Progenitor cell of endocrine pancreas (in vitro differentiated cells): ENCODE measurements at places on chromosomes 5 and 9. TPM values are rescaled to one million over a fixed set of nuclear protein-coding genes. Genes with fewer than 3 reads are reported as not detected.
A peak's percentile ranks its signal among the peaks of the same experiment; 100 is the strongest.

The PRR16 gene
- 0.22 TPM in 1 of 2 replicates, not detected in the other for total RNA-seq

The HTR4 gene
- not detected in 2 replicates for total RNA-seq

The TMEM203 gene
- 35.2 and 36.2 TPM in 2 replicates for total RNA-seq

The OR13C9 gene
- total RNA-seq: 0.36 and 0.48 TPM in 2 replicates

The DMRT3 gene
- 0.34 and 0.53 TPM in 2 replicates for total RNA-seq

The PTPDC1 gene
- 7.2 and 8.9 TPM in 2 replicates for total RNA-seq

The TESK1 gene
- total RNA-seq: 62.3 and 63.2 TPM in 2 replicates

The LCP2 gene
- not detected in 2 replicates for total RNA-seq

The STPG3 gene
- not detected in 2 replicates for total RNA-seq

The OLFM1 gene
- 1.7 and 1.8 TPM in 2 replicates for total RNA-seq

The ACSL6 gene
- 0.19 and 0.36 TPM in 2 replicates for total RNA-seq

The PCBD2 gene
- total RNA-seq: 18.6 and 18.8 TPM in 2 replicates

The EMB gene
- total RNA-seq: 29.5 and 31.1 TPM in 2 replicates

The FPGS gene
- total RNA-seq: 75.0 and 78.4 TPM in 2 replicates

The ZNF79 gene
- 12.4 and 12.7 TPM in 2 replicates for total RNA-seq

DNA sequence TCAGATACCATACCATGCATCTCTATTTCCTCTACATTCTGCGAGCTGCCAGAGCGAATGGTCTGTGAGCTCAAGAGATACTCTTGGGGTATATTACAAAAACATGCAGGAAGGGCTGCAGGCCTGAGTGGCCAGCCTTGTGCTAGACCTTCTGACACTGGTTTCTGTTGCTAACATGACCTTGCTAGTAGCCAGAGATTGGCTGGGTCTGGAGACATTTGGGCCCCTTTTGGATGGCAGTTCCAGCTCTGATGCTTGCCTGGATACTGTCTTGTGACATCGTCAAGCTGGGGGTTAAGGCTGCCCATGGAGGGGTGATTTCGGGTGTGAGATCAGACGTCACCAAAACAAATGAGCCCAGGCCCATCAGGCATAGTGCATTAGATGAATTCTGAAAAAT lies 56.1 kb upstream of the FSTL4 start:
- peaks cover 24% of the 10 kb centered on the region for H3K27me3 ChIP-seq
- no peaks in the 10 kb centered on the region for H3K36me3 ChIP-seq
- H3K4me1 ChIP-seq: no peaks in the 10 kb centered on the region
- H3K4me3 ChIP-seq: no peak overlapping the region

DNA sequence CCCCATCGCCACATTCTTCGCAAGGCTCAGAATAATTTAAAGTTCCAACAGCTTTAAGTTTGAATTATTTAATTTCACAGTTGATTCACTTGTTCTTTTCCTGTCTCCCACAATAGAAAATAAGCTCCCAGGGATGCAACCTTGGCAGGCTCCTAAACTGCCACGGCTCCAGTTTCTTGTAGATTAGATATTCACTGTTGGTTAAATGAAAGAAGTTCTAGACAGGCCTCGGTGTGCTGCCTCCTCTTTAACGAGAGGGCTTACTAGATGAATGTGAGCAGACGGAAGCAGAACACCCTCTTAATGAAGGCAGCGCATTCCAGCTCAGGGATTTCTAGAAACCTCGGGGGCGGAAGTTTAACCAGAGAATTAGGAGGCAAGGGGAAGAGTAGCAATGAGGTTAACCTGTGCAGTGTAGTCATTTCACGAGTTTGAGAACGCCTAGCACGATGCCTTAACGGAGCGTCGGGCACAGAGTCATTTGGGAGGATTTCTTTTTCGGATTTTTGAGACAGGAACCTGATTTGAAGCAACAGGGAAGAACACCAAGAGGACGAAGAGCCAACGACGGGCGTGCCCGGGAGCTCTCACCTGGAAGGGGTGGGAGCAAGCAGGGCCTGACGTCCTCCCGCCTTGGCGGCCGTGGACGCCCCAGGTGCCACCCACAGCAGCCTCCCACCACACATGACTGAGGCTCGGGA lies 637 bp upstream of the SMC5 start:
- peaks cover 19% of the 10 kb centered on the region for H3K36me3 ChIP-seq
- no peaks in the 10 kb centered on the region for H3K27me3 ChIP-seq
- peaks cover 61% of the 10 kb centered on the region for H3K4me1 ChIP-seq

GRCh38 chr9:127155314-127155960 lies 33.0 kb upstream of the ANGPTL2 start:
- no peaks in the 10 kb centered on the region for H3K27me3 ChIP-seq
- H3K36me3 ChIP-seq: no peaks in the 10 kb centered on the region
- peak overlapping the region; percentile 15 for H3K27ac ChIP-seq
- H3K4me1 ChIP-seq: no peaks in the 10 kb centered on the region
- DNase-seq: no peak
- no peak overlapping the region for H3K4me3 ChIP-seq

- H3K27ac ChIP-seq: no peak overlapping the region
- H3K27me3 ChIP-seq: peaks cover 22% of the 10 kb centered on the region
- H3K36me3 ChIP-seq: no peaks in the 10 kb centered on the region
- DNase-seq: no peak
Observed at GRCh38 chr5:141832131-141832530, 46.1 kb downstream of the PCDH1 start.

- no peak overlapping the region for H3K4me3 ChIP-seq
- H3K27ac ChIP-seq: no peak overlapping the region
- H3K27me3 ChIP-seq: no peaks in the 10 kb centered on the region
- no peaks in the 10 kb centered on the region for H3K36me3 ChIP-seq
- no peaks in the 10 kb centered on the region for H3K4me1 ChIP-seq
- no peak for DNase-seq
Observed at GRCh38 chr5:167643631-167644280, 647.7 kb upstream of the WWC1 start.

GRCh38 chr5:163947848-163948666 lies 442.6 kb downstream of the MAT2B start:
- no peaks in the 10 kb centered on the region for H3K4me1 ChIP-seq
- no peaks in the 10 kb centered on the region for H3K27me3 ChIP-seq
- no peaks in the 10 kb centered on the region for H3K36me3 ChIP-seq
- no peak overlapping the region for H3K27ac ChIP-seq
- H3K4me3 ChIP-seq: no peak overlapping the region

- H3K36me3 ChIP-seq: no peaks in the 10 kb centered on the region
- DNase-seq: no peak
- H3K27ac ChIP-seq: no peak overlapping the region
- no peaks in the 10 kb centered on the region for H3K27me3 ChIP-seq
- H3K4me1 ChIP-seq: peaks cover 4% of the 10 kb centered on the region
Observed at GRCh38 chr5:150589862-150590601, 50.4 kb upstream of the SYNPO start.

DNA sequence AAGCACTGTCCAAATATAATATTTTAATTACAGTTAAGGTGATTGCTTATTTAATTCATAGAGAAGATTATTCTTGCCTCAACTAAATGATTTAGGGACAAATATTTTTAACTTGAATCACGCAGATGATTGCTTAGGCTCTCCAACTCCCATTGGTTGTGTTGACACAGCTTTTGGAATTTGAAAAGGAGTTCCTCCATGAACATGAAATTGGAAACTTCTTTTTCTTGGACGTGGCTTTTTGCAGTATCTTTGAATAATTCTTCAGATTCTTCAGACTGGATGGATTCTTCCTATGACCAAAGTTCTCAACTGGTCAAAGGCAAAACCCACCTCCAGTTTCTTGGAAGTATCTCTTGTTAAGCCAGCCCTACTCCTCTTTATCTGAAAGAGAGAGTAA lies 456.4 kb upstream of the KLF4 start:
- no peak for DNase-seq
- peaks cover 7% of the 10 kb centered on the region for H3K4me1 ChIP-seq
- no peak overlapping the region for H3K4me3 ChIP-seq
- no peak overlapping the region for H3K27ac ChIP-seq
- peaks cover 1% of the 10 kb centered on the region for H3K36me3 ChIP-seq
- H3K27me3 ChIP-seq: peaks cover 72% of the 10 kb centered on the region

DNA sequence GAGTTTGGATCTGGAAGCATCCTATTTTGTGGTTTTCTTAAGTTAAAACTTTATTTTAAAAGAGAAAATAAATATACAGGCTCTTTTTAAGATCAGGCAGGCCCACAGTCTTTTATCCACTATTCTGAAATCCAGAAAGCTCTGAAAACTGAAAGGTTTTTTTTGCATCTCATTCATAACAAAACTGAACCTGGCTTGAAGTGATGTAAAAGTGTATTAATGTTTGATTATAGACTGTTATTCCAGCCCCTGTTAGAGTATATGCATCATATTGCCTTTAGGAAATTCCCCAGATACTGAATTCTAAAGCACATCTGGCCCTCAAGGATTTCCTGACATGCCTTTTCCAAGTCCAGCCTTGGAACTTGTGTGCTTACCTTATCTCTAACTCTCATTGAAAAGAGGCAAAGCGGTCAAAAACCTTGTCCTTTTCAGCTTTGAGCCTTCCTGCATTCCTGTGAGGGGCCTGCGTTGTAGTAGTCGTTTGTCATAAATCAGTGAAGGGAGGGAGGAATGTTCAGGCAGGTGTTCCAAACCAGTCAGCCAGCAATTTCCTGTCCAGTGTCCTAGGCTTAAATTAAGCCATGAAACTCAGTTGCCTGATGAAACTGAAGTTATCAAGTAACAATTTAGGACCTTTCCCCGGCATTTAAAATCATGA lies 110.4 kb downstream of the TLE4 start:
- H3K27ac ChIP-seq: peak overlapping the region; percentile 83
- H3K4me3 ChIP-seq: no peak overlapping the region
- no peak for DNase-seq
- peaks cover 3% of the 10 kb centered on the region for H3K36me3 ChIP-seq

DNA sequence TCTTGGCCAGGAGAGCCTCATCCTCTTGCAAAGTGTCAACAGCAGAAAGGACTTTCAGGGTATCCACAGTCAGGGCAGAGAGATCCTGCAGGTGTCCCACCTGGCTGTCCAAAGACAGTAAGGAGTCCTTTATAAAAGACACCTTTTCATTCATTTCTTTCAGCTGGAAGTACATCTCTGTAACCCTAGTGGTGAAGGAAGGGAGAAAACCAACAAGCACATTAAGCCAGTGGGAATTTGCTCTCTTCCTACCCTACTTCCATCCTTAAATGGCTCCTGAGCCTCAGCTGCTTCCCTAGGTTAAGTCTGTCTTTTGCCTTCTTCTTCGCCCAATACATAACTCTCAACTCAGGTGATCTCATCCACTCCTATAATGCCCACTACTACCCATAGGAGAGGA lies 124.8 kb downstream of the TRPM6 start:
- no peak overlapping the region for H3K27ac ChIP-seq
- no peak overlapping the region for H3K4me3 ChIP-seq
- DNase-seq: no peak
- no peaks in the 10 kb centered on the region for H3K4me1 ChIP-seq

DNA sequence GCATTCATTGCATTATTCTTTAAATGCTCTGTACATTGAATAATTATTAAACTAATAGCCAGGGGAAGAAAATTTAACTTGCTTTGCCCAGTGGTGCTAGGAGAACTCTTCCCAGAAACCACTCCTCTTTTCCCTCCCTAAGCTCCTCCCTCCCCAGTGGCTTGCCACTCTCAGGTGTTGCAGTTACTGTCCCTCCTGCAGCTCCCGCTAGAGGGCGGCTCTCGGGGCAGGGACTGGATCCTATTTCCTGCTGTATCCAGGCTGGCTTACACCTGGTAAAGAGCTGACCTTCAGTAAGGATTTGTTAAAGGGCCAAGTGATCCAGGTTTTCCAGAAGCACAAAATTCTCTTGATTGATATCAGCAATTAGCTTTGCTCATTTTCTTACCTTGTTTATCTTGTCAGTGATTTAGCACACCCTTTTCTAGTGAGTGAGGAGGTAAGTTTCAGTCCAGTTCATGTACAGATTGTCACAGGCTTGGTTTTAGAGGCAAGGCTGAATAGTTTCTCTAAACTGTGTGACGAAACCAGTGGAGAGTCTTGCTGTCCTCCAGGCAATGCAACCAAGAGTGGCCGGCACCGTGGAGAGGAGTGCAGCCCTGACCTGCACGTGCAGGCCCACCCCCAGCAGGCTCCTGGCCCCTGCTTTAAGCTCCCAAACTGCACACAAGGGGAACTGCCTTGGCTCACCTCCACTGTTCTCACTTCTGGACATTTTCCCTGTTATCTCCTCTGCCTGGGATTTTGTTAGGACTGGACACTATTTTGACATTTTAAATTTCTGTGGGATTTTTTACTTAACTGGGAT lies 423.8 kb downstream of the SPOCK1 start:
- DNase-seq: peak; percentile 77
- peaks cover 25% of the 10 kb centered on the region for H3K27me3 ChIP-seq
- peaks cover 24% of the 10 kb centered on the region for H3K4me1 ChIP-seq
- no peak overlapping the region for H3K4me3 ChIP-seq
- H3K27ac ChIP-seq: peak overlapping the region; percentile 36

GRCh38 chr5:31407921-31408693 lies 123.8 kb downstream of the DROSHA start:
- H3K27ac ChIP-seq: no peak overlapping the region
- no peaks in the 10 kb centered on the region for H3K27me3 ChIP-seq
- H3K36me3 ChIP-seq: peaks cover 22% of the 10 kb centered on the region
- no peak overlapping the region for H3K4me3 ChIP-seq
- H3K4me1 ChIP-seq: no peaks in the 10 kb centered on the region

DNA sequence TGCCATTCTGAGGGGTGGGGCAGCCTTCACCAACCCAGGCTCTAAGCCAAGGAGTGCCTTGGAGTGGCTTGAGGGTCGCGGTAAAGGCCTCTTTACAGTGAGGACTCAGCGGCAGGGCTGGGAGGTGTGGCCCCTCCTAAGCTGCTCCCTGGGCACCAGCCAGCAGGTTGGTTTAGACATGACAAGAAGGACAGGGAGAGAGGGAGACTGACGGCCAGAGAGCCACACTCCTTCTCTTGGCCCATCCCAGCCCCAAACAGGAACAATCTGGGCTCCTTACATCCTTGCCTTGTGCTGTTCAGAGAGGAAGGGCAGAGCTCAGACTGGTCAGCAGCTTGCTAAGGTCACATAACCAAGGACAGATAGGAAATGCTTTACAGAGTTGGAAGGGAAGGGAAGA lies 94.5 kb downstream of the LMX1B start:
- peaks cover 3% of the 10 kb centered on the region for H3K4me1 ChIP-seq
- no peaks in the 10 kb centered on the region for H3K36me3 ChIP-seq
- no peak overlapping the region for H3K27ac ChIP-seq
- no peak overlapping the region for H3K4me3 ChIP-seq
- peaks cover 68% of the 10 kb centered on the region for H3K27me3 ChIP-seq

GRCh38 chr5:65734921-65735320 lies 12.9 kb downstream of the NLN start:
- no peak overlapping the region for H3K27ac ChIP-seq
- peaks cover 5% of the 10 kb centered on the region for H3K36me3 ChIP-seq
- H3K4me1 ChIP-seq: peaks cover 3% of the 10 kb centered on the region
- no peaks in the 10 kb centered on the region for H3K27me3 ChIP-seq
- no peak overlapping the region for H3K4me3 ChIP-seq

DNA sequence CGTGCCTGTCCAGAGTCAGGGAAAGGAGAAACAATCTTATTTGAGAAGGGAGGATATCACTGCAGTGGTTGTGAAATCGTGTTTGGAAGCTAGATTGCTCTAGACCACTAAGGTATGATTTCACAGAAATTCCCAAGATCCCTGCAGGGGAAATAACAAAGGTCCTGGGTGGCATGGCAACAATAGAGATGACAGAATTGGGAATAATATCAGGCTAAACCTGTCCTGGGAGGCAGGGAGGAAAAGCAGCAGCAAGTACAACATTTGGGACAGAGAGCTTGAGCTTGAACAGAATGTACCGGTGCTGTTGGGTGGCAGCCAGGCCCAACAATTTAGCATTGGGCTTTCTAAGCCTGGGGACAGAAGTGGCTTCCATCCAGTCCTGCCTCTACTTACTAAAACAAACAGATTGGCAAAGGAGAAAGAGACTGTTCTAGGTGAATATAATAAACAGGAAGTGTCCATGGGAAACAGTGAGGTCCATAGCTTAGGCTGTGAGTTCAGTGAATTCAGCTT lies 17.0 kb upstream of the ARHGAP26 start:
- no peak overlapping the region for H3K4me3 ChIP-seq
- H3K36me3 ChIP-seq: no peaks in the 10 kb centered on the region
- H3K27me3 ChIP-seq: peaks cover 32% of the 10 kb centered on the region
- peaks cover 21% of the 10 kb centered on the region for H3K4me1 ChIP-seq
- DNase-seq: no peak
- peak overlapping the region; percentile 76 for H3K27ac ChIP-seq

- H3K27me3 ChIP-seq: no peaks in the 10 kb centered on the region
- H3K4me1 ChIP-seq: no peaks in the 10 kb centered on the region
- DNase-seq: no peak
Observed at GRCh38 chr5:41843456-41844370, 26.5 kb downstream of the OXCT1 start.
